ENCODE measurements at places on chromosomes 5 and 9. TPM values are rescaled to one million over a fixed set of nuclear protein-coding genes. Genes with fewer than 3 reads are reported as not detected.

DNA sequence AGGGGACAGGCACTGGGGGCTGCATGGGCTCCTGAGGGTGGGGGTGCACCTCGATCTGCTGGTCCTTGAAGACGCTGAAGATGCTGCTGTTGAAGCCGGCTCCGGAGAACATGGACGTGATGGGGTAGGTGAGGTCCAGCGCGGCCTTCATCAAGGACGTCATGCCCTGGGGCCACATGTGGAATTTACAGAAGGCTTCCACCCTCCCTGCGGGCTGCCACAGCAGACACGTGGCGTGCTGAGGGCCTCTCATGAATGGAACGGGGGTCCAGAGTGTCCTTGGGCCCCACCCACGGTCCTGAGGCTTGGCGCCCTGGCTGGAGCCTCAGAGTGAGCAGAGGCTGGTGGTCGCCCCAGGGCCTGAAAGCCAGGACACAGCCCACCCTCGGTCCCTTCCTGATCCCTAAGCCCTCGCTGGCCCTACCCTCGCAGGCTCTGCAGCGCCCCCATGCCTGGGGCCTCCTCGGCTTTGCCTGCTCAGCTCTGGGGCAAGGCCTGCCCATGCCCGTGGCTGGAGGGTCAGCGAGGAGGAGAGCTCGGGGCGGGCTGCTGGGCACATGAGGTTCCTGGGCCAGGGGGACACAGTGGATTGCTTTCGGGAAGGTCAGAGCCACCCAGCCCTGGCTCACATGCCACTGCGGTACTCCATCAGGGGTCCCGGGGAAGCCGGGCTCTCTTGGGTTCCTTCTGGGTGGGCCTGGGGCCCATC lies 5.3 kb upstream of the NSMF start:
- peak; percentile 54 for DNase-seq

GRCh38 chr5:17405976-17406375 lies 92.1 kb upstream of the TAF11L2 start:
- DNase-seq, result no peak

The IL5 gene
- polyA plus RNA-seq, result not detected

DNA sequence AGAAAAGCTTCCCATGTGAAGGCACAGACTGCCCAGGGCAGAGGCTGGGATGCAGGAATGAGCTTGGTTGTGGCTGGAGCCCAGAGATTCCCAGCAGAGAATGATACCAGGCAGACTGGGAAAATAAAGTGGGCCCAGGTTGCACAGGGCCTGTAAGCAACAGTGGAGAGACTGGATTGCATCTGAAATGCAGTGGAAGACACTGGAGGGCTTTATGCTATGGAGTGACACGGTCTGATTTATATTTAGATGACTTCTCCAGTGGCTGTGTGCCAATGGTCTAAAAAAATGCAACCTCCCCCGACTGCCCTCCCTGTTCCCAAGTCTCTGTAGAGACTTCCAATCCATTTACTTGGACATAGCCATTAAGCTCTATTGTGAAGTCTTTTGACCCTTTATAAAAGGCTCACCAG lies 951.1 kb upstream of the DMAC1 start:
- no peak for DNase-seq

- no peak for DNase-seq
Measured at GRCh38 chr5:134100283-134101091, 14.0 kb upstream of the TCF7 start.

The LCNL1 gene
- 0.38 TPM for polyA plus RNA-seq

DNA sequence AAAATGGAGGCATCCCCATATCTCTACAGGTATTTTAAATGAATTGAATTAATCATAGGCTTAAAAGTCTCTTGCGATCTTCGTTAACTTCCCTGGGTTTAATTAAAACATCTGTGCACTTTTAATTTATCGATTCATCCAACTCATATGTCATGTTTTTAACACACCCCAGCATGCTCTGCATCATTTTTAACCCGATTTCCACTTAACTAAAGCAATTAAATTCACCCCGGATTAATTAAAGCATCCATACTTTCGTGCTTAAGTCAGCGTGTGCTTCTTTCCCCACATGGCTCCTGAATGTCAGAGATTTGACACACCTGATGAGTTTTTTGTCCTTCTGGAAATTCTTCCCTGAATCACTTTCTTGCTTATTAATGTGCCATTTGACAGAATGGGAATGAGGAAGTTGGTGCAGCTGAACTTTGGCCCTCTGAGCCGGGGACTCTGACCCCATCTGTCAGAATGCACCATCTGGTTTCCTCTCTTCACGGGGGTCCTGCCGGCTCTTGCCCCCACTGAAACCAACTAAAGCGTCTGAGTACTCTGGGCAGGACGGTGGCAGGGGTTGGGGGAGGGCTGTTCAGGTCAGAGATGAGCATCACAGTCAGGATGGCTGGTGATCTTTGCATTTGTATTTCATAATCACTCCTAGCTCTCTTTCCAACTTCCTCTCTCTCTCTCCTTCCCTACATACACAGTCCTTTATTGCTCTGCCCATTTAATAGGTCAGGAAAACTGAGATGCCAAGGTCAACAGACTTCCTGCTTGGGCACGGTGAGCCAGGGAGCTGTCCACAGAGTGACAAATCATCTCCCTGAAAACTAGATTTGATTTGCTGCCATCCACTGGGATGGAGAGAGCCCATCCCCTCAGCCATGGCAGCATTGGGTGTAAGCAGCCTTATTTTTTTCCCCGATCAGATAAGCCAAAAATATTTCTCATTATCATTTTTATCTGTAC lies 180.3 kb upstream of the WWC1 start:
- no peak for DNase-seq

The TEX10 gene
- 6.4 TPM for polyA plus RNA-seq

The PDE8B gene
- 2.9 TPM for polyA plus RNA-seq

The POU4F3 gene
- polyA plus RNA-seq, result not detected

DNA sequence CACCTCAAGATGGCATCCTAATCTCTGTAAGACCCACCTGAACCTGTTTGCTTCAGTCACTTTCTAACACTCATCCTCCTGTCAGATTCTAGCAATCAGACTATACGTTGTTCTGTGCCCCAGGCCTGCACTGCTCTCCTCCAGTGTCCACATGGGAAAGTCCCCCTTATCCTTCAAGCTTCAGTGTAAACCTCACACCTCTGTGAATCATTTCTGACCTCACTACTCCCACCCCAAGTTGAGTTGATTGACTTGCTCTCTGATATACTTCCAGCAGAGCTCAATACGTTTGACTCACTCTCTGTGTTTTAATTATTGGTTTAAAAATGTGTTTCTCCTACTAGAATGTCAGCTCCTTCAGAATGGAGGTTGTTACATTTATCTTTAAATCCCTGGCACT lies 240.2 kb downstream of the FBXL17 start:
- no peak for DNase-seq

The CCNO gene
- polyA plus RNA-seq, result 17.8 TPM

GRCh38 chr9:92147030-92147851 lies 32.0 kb upstream of the SPTLC1 start:
- no peak for DNase-seq
